Mammary epithelial cell (primary cell): ENCODE measurements at places on chromosomes 1 and 21. TPM values are rescaled to one million over a fixed set of nuclear protein-coding genes. Genes with fewer than 3 reads are reported as not detected.

HIVEP3 gene
- polyA plus RNA-seq, result 6.6 TPM

IFNLR1 gene
- 5.9 TPM for polyA plus RNA-seq

FLG gene
- polyA plus RNA-seq, result 0.50 TPM

LRRC39 gene
- 0.25 TPM for polyA plus RNA-seq

KRTAP20-1 gene
- not detected for polyA plus RNA-seq

CHI3L1 gene
- 0.33 TPM for polyA plus RNA-seq

VHLL gene
- not detected for polyA plus RNA-seq

ADORA1 gene
- 0.74 TPM for polyA plus RNA-seq

SLC9A1 gene
- polyA plus RNA-seq, result 16.7 TPM

FAM43B gene
- polyA plus RNA-seq, result 0.28 TPM

PRAMEF11 gene
- not detected for polyA plus RNA-seq

PDC gene
- not detected for polyA plus RNA-seq

HSPA6 gene
- polyA plus RNA-seq, result 0.79 TPM

- DNase-seq, result no peak
These were observed 91.1 kb downstream of the DMRTB1 start for GRCh38 chr1:53550201-53550741.

- no peak for DNase-seq
These were observed 14.6 kb downstream of the ZFYVE9 start for GRCh38 chr1:52156460-52156859.

DNA sequence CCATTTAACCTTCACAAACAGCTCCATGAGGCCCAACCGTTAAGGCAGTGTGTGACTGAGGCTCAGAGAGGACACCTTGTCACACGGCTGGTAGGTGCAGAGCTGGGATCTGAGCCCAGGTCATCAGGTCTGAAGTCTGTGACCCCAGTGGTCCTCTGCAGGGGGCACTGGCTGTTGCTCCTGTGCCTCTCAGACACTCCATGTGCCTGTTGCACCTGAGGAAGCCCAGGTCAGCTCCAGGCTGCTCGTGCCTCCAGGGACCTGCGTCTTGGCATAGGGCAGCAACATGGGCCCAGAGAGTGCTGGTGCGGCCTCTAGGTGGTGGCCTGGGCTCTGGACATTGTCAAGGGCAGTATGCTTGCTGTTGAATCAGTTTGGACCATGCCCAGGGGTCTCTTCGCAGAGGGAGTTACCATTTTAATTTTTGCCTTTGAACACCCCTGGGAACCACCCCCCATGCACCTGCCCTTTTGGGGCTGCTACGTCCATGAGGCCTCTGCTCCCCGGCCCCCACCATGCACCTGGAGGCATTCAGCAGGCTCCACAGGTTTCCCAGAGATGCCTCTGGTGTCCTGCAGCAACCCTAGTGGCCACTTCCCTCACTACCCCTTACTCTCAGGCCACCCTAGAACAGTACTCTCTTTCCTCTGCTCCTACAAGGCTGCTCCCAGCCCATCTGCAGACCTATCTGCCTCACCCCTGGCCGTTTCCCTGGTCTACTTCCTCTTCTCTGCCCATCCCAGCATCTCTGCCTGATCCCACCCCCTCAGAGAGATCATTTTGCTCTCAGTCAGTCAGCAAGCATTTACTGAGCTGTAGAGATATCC lies 25.2 kb upstream of the EPS8L3 start:
- no peak for DNase-seq

DNA sequence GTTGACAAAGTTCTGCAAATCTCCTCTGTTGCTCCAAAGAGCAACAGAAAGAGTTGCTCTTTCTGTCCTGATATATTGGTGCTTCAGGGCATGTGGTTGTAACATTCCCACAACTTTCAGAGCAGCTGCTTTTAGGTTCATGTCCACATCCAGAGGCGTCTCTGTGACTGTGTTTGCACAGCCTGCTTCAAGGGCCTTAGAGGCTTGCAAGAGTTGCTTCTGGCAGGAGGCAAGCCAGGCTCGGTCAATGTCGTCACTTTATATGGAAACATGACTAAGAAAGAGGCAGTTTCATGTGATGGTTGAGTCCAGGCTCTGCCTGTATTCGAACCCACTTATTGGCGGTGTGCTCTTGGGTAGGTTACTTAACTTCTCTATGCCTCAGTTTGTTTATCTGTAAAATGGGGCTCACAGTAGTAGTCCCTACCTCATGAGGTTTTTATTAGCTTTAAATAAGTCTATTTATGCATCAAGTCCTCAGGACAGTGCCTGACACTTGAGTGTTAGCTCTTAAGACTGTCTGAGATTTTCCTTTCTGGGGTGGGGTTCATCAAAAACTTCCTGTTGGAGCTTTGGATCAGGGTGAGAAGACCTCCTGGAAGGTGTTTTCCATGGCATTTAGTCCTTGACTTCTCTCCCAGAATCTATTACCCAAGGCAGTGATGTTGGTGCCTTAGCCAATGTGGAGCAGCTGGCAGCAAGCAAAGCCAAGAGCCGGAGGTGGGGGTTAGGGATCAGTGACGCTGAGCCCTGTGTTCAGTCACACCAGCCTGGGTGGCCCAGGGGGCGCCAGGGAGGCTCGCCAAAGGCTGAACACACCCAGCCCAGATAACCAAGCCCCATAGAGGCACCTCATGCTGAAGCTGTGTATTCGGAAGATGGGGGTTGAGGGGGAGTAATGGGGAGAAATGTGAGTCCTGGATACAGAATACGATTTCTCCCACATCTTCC lies 18.9 kb downstream of the LHX4 start:
- no peak for DNase-seq

GRCh38 chr1:184388971-184389370 lies 2.1 kb downstream of the C1orf21 start:
- DNase-seq, result no peak

- no peak for DNase-seq
These were observed 11.5 kb upstream of the CFAP45 start for GRCh38 chr1:159911326-159912070.

- DNase-seq, result no peak
These were observed 16.0 kb downstream of the DNAJC16 start for GRCh38 chr1:15542388-15543250.

DNA sequence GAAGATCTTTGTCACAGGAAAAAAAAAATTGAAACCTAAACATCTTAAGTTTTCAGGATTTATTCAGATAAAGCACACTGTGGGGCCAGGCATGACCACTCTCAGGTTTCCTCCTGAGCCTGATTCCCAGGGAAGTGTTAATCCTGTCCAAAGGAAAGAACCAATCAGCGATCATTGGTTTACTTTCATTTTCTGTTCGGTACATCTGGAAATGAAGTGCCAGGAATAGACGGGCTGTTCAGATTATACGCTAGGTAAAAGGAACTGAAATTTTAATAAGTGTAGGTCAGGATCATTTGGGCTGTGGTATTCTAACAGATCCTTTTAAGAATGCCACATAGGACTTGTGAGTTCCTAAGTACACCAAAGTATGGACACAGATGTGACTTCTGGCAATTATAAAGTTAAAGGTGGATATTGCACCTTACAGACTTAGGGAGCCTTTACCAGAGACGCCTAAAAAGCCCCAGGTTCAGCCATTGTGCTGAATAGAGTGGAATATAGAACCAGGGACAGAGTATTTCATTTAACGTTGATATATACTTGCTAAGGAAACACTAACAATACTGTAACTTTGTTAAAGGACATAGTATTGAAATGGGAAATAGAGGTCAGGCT lies 9.3 kb upstream of the CACYBP start:
- no peak for DNase-seq

DNA sequence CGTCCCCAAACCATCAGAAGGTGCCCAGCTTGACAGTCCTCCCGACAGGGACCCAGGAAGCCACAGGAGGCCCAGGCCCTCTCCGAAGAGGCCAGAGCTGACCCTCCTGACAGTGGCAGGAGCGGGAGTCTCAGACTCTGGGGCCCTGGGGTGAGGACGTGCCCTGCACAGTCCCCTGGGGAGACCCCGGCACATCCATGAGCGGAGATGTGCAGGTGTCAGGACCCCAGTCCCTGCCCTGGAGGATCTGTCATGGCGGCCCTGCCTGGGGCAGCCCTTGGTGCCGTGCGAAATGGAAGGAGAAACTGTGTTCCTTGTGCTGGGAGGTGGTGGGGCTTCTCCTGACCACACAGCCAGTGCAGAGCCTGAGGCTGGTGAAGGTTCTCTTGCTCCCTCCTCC lies 55.8 kb downstream of the OBSCN start:
- no peak for DNase-seq

DNA sequence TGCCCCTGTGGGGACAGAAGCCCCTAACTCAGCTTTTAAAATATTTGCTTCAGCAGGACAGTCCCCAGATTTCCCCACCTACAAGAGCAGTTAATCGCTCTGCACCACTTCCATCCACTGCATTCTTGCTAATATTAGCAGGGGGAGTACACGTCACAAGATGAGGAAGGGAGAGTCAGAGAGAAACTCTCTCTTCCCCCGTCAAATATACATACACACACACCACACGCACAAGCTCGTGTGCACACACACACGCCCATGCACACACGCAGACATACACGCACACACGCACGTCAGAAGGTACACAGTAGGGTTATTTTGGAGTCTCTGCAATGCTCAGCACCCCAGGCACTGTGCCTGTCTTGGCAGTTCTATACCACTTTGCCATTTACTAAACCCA lies 2.1 kb downstream of the CLCA1 start:
- DNase-seq, result no peak

- no peak for DNase-seq
These were observed 592 bp downstream of the AGRN start for GRCh38 chr1:1020415-1021009.

- DNase-seq, result peak; percentile 17
These were observed 29.4 kb downstream of the VAV3 start for GRCh38 chr1:107935396-107936064.

- no peak for DNase-seq
These were observed 17.4 kb downstream of the ATP1A4 start for GRCh38 chr1:160168609-160169369.

GRCh38 chr1:181583598-181583997 lies 100.3 kb downstream of the CACNA1E start:
- DNase-seq, result no peak

DNA sequence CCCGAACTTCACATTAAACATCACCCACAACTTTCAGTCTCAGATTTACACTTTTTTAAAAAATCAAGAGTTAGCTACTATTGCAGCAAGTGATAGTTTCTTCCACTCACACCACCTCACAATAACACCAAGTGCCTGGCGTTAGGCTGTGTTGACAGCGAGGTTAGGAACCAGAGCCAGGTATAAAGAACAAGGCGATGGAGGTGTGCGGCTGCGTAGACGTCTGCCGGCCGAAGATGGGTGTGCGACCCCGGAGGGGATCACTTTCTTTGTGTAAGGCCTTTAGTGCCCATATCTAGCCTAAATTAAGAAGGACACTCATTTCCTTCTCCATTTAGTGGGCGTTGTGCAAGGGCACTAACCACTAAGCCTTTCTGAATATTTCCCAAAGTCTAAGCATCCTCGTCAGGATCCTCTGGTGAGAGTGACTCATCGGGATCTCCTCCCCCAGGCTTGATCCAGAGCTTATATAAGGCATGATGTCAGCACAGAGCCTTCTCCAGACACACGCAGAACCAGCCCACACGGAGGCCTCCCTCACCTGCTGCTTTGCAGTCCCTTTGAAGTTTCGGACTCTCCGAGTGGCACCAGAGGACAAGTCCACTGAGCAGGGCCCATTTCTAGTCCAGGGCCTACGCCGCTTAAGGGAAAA lies 11.8 kb downstream of the NHLH2 start:
- peak; percentile 93 for DNase-seq

DNA sequence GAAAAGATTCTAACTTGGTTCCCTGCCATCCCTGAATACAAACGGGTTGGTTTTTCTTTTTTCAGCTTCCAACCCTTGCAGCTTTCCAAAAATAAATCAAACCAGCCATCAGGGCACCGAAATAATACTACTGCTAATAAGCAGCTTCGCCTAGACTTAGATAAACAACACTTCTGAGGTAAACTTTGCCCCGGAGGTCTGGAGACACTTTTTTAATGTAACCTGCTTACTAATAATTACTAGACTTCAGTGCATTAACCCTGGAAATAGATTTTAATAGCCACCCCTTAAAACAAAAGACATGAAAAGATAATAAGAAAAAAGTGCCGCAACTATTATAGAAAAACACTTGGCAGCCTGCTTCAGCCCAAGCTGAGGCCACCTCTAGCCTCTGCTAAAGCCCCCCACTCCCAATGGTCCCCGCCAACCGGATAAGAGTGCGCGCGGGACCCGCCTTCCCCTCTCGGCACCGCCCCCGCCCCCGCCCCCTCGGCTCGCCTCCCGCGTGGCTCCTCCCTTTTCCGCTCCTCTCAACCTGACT lies 405 bp upstream of the GADD45A start:
- DNase-seq, result no peak

DNA sequence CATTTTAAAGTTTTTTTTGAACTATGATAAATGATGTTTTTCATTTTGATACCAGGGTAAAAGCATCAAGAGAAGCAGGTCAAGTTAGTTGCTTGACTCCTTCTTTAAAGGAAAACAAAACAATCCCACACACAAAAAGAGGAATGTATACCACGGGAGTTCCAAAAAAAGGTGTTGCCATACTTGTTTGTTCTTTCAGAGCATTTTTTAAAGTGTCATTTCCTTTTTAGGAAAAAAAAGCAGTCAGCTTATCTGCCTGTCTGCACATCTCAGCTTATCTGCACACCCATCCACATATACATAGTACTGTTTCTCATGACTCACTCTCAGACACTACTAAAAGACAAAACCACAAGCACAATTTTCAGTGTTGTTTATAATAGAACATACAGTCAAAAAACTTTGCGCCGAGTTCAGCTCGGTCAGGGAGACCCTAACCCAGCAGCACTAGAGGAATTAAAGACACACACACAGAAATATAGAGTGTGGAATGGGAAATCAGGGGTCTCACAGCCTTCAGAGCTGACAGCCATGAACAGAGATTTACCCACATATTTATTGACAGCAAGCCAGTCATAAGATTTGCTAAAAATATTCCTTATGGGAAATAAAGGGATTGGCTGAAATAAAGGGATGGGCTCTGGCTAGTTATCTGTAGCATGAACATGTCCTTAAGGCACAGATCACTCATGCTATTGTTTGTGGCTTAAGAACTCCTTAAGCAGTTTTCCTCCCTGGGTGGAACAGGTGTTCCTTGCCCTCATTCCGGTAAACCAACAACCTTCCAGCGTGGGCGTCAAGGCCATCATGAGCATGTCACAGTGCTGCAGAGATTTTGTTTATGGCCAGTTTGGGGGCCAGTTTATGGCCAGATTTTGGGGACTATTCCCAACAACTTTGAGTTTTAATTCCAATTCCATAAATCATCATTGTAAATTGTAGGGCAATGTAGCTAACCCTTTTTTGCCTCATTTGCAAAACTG lies 11.4 kb upstream of the MNDA start:
- DNase-seq, result no peak
